ENCODE measurements at places on chromosomes 3 and 15.

GRCh38 chr3:128080323-128081080, 28.3 kb downstream of the SEC61A1 start:
- DNase-seq, result no peak

- peak; percentile 76 for DNase-seq
These were observed 539 bp upstream of the LAMB2 start for GRCh38 chr3:49133226-49133951.

GRCh38 chr3:45938864-45939263, 4.4 kb upstream of the CXCR6 start:
- DNase-seq, result peak; percentile 56

DNA sequence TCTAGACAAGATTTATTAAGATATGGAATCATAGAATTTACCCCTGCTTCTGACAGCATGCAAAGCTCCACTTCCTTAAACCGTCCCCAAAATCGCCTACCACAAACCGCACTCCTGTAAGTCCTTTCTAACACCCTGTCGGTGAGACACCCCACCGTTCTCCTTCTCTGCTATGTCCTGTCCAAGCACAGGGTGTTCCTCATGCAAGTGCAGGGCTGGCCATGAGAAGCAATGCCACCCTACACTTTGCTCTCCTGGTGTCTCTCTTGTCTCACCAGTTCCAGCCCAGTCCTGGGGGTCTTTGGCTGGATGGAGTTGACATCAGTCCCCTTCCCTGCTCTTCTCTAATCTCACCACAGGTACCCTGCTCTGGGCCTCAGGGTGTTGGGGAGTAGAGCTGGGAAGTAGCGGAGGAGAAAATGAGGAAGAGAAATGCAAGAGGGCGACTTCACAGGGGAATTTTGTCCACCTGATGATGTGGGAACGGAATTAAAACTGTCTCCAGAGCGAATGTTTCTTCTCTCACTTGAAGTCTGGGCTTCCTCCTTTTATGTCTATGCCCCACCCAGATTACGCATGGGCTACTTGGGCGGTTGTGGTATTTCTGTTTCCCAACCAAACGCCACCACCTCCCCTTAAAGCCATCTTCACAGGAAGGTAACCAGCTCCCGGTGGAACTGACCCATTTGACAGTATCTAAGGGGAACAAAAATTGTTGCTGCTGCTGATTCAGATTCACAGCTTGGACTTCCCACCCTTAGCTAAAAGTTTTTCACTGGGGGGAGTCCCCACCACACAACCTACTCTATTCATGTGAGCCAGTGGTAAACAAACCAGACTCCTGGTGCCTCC, 49.9 kb downstream of the CASR start:
- DNase-seq, result no peak

DNA sequence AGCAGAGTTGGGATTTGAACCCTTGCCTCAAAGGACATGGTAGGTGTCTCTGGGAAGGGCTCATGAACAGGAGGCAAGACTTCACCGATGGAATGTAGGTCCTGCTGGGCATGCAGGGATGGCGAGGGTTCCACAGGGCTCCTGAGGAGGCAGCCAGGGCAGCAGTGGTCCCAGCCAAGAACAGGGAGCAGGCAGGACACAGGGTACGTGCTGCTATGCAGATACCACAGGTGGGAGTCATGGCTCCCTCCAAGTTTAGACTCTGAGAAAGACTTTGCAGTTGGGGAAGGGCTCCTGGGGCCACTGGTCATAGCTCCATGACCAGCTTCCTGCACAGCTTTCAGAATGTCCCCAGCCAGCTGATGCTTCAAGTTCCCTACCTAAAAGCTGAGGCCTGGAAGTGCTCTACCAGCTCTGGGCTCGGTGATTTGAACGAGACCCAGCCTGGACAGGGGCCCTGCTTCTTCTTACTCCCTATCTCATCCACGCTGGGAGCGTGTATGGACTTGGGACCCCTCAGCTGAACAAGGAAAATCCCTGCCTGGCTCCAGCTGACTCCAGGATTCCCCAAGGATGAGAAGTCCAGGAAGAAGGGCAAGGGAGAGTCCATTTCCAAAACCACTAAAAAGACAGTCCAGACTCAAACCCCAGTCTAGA, 747 bp downstream of the MYL3 start:
- DNase-seq, result no peak

DNA sequence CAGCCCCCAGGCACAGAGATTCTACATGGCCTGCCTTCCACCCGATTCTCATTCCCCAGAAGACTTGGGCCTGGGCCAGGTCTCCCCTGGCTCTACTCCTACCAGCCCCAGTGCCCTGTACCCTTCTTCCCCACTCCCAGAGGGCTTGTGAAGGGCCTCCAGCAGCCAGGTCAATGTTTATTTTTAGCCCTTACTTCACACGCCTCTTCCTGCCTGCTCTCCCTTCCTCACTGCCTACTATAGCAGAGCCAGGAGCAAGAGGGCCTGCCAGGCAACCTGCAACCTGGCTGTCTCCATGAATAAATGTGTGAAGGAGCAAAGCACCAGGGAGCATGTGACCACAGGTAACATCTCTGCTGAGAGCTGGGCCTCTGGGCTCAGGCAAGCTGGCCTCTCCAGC, 26.4 kb upstream of the APEH start:
- peak; percentile 16 for DNase-seq

GRCh38 chr3:196197524-196197923, 13.7 kb downstream of the ZDHHC19 start:
- DNase-seq, result no peak

- no peak for DNase-seq
These were observed 15.5 kb upstream of the CMTM7 start for GRCh38 chr3:32376115-32376514.

DNA sequence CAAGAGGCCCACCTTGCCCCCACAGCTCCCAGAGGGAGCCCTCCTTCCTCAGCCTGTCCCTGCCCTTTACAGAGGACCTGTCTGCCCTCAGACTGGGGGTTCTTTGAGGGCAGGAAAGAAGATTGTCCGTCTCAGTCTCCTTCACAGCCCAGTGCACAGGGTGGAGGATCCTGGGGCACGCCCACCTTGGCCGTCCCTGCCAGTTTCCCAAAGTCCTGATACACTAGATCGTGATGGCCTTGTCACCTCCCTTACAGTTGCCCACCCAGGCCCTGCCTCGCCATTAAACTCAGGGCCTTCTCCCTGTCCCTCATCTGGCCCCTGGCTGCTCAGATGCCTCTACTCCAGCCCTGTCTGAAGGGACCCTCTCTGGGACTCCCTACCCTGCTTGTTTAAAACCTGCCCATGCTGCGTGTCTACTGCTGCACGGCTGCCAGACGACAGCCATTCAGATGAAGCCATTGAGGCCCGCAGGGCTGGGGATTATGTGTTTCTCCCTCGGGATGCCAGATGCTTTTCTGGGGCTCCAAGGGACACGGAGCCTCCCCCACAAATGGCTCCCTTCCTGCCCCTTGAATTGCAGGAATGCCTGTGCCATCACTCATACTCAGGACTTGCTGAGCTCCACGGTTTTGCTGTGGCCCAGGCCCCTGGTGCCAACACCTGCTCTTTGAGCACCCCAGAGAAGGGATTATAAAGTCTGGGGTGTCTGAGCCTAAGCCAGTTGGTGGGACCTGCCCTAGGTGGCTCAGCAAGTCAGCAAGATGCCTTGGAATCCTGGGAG, 27.8 kb downstream of the ACSBG1 start:
- no peak for DNase-seq

GRCh38 chr3:4343258-4343657, 40.1 kb downstream of the SETMAR start:
- DNase-seq, result no peak

DNA sequence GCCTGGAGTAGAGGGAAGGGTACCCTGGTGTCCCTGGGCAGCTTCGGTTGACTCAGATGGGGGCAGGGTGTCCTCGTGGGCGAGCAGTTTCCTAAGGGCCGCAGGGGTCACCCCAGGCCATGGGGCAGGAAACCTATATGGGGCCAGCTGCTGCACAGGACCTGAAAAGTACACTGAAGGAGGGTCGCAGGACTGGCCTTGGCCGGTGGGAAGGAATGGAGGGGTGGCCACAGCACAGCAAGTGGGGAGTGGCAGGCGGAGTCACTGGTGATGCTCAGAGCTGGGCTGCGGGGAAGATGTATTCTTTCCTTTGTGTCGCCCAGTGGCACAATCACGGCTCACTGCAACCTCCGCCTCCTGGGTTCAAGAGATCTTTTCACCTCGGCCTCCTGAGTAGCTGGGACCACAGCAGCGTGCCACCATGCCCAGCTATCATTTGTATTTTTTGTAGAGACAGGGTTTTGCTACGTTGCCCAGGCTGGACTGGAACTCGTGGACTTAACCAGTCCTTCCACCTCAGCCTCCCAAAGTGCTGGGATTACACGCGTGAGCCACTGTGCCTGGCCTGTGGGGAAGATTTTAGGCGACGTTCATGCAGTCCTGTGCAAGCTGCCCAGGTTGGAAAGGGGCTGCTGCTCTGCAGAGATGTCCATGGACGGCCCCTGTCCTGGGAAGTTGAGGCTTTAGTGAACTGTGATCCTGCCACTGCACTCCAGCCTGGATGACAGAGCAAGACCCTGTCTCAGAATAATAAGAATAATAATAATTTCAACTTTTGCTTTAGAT, 57.2 kb downstream of the EFCAB12 start:
- DNase-seq, result no peak

DNA sequence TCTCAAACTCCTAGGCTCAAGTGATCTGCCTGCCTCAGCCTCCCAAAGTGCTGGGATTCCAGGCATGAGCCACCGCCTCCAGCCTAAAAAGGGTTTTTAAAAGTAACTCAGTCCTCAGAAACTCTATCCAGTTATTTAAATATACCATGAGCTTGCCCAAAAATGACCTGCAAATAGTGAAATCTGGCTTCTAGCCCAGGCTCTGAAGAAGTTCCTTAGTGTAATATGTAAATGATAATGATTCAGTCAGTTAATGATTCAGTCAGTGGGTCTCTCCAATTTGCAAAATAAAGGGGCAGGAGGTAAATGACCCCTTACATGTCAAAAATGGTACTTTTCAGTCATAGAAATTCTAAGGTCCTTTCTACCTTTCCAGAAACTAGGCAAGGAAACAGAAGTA, 28.8 kb downstream of the LRRC2 start:
- DNase-seq, result no peak

DNA sequence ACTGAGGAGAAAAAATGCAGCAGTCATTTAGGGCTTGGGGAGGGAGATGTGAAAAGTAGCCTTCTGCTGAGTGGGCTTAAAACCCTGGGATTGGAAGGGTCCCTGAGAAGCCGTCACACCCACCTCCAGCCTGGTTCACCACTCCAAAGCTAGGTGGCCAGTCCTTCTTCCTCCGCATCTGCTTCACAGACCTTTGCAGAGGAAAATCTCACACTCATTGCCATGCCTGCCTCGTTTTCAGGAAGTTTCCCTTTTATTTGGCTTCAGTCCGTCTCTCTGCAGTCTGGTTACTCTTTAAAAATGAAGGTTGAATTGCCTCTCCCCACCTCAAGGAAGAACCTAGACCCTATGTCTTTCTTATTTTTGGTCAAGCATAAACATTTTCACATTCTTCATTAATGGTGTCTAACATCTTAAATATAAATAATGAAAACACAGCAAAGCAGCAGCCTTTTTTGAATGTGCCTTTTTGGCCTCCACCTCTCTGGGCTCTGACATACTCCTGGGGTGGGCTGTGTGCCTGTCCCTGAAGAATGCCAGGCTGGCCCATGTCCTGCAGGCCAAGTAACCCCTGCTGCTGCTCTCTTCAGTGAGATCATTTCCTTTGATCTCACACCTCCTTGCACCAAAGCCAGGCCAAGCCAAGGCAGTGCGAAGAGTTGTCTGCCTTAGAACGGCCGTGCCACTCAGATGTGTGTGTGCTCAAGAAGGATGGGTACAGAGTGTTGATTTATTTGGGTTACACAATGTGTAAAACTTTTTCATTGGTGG, 11.0 kb downstream of the MRAS start:
- no peak for DNase-seq

DNA sequence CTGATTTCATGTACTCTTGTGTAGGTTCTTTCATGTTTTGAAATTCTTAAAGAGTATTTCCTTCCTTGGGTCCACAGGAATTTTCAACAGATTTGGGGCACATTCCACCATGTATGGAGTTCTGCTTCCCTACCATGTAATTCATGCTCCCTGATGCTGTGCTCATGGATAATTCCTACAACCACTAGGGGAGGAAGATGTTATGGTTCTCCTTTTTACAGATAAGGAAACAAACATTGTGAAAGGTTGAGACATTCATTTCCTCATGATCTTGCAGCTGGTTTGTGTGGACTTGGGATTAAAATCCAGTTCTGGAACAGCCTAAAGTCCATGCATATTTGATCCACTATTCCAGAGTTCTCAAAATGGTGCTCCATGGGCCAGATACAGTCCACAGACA, 174.9 kb upstream of the FRMD4B start:
- DNase-seq, result no peak

- no peak for DNase-seq
These were observed 107.2 kb upstream of the HACD2 start for GRCh38 chr3:123692041-123692440.

GRCh38 chr3:38548154-38548931, 52.2 kb downstream of the EXOG start:
- DNase-seq, result no peak

- no peak for DNase-seq
These were observed 117.5 kb upstream of the ARHGEF3 start for GRCh38 chr3:56919137-56919796.

DNA sequence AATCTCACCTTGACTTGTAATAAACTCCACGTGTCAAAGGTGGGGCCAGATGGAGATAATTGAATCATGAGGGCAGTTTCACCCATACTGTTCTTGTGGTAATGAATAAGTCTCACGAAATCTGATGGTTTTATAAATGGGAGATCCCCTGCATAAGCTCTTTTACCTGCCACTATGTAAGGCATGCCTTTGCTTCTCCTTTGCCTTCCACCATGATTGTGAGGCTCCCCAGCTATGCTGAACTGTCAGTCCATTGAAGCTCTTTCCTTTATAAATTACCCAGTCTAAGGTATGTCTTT, 45.5 kb downstream of the SUCNR1 start:
- no peak for DNase-seq

GRCh38 chr3:16439163-16439847, 74.2 kb downstream of the RFTN1 start:
- no peak for DNase-seq

- DNase-seq, result no peak
These were observed 8.9 kb upstream of the PLOD2 start for GRCh38 chr3:146169891-146170290.

GRCh38 chr3:149245738-149246451, 24.3 kb upstream of the CP start:
- DNase-seq, result no peak

GRCh38 chr3:134748698-134749097, 46.4 kb upstream of the EPHB1 start:
- DNase-seq, result no peak

All from NCI-H345 (cell line).